SW480 (cell line): ENCODE measurements at places on chromosomes 5 and 9.

DNA sequence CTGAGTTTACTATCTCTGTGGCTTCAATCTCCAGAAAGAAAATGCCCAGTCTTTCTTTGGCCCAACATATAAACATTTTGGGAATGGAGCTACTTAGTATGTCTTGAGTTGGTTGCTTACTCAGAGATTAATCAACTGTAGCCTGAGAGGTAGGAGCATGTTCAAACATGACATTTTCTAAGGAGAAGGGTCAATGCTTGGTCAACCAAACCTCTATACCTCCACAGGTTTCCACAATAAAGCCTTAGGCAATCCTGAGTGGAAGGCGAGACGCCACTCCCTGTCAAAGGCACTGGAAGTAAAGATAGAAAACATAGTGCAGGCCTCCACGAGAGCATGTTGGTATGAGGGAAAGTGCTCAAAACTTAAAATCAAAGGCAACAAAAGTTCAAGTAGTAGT is 411.4 kb downstream of the KCTD16 start:
- no peak for DNase-seq

DNA sequence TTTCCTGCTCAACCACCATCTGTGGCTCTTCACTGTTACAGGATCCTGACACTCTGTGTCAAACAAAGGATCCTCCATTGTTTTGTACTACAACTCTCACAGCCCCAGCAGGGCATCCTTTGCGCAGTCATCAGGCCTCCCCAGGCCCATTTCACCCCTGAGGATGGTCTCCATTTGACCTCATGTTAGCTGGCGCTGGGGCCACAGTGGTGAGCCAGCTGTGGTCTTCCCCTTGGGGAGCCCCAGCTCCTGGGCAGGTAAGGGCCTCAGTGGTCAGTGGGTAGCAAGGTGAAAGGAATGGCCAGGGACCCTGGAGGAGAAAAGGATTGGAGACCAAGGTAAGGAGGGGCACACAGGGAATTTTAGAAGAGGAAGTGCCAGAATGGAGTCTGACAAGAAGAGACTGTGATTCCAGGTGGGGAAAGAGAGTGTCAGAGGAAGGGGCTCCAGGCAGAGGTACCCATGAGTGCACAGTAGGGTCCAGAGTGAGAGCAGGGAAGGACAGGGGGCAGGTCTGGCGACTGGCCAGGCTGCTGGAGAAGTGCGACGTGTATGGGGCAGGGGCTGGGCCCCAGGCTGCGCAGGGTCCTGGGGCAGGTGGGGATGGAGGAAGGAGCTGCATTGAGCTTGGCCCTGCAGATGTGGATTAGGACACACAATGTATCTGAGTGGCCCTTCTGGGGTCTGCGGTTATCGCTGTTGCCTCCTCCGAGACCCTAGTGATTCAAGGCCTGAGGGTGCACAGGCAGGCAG is 109.9 kb downstream of the PHF2 start:
- no peak for DNase-seq

DNA sequence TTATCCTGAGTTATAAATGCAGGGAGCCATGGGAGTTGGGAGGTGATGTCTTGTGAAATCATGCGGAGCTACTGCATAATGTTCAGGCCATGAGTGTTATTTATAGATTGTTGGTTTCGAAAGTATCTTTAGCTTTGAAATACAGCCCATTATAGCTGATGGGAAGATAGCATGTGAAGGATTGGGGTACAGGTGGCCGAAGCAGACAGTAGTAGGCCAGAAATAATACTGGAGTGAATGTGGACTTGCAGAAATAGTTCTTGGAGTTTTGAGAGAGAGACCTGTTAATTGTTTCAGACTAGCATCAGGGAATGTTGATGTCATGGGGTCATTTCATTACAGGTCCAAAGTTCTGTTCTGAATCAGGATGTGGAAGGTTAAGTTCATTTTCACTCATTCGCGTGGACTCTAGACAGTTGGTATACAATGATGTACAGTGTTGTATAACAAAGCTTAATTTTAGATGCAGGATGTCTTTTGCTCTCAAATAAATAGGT is 3.8 kb downstream of the ATP6V1G1 start:
- DNase-seq, result no peak

DNA sequence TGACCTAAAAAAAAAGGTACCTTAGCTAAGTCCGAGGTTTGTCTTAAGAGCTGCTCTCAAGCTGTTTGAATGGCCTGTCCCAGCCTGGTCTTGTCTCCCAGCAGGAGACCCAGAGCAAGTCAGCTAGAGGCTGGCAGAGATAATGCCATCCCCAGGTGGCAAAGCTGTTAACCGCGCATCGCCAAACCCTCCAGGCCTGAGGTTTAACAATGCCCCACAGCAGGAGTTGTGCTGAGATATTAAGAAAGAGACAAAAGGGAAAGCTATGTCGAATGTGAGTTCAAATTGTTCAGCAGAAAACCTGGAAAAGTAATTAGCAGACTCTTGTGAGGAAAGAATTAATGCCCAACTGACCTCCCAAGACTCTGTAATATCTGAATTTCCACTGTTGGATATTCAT is 187.1 kb downstream of the FSTL4 start:
- no peak for DNase-seq

DNA sequence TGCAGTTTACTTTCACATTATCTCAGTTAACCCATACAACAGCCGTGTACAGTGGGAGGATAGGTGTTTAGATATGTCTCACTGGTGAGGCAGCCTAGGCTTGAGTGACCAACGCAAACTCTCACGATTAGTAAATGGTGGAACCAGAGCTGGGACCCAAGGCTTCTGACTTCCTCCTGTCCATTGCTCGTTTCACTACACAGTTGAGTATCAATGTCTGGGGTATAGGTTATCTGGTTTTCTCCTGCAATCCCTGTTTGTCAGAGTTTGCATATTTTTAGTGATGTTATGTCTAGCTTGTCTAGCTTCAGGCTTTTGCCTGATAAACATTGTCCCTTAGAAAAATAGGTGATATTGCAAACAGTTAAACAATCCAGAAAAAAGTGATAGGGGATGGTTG is 62.6 kb downstream of the NUP214 start:
- DNase-seq, result no peak

DNA sequence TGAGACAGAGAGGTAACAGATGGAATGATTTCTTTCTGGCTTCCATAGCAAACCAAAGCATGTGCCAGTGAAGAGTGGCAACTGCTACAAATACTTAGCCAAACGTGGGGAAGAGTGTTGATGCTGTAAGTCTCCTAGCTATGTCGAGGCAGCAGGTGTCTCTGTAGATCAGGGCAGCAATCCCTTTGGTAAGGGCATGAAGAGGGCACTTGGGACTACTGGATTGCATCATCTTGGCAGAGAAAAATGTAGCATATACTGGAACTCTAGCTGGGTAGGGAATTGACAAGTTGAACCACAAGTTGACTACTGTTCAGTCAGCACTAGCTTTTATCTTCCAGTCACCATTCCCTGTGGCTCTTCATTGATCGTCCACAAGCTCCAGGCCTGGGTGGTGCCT is 75.8 kb downstream of the GHR start:
- DNase-seq, result no peak

GRCh38 chr9:93256878-93257807 is 73.2 kb downstream of the WNK2 start:
- no peak for DNase-seq

DNA sequence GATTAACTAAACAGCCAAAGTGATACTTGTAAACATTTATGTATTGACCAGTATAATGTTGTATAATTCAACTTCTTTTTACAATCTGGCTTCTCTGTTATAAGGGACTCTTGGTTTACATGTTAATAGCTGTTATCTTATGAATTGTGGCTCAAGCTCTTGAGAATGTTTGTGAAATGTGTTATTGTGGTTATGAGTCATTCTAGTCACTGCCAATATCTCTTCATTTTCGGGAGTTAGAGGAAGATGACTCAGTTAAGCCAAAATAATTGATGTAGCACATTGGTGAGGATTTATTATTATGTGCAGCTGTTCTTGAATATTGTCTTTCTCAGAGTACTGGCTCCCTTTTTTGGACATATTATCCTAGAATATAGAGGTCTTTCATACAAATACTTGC is 655.2 kb upstream of the RIOK2 start:
- peak; percentile 83 for DNase-seq

DNA sequence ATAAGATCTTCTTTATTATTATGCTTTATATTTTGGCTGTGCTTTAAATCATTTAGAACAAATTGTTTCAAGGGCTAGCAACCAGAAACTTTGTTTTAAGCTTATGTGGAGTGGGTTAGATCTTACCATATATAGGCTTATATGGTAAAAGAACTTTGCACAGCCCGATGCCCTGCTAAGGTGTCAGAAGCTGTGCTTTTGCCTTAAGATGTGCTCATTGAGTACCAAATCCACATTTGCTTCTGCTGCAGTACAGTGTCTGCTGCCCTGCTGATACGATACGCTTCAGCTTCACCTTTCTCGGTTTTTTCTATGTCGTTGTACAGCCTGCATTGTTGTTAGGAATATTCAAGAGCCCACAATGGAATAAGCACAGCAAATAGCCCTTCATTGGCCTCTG is 34.8 kb downstream of the CD180 start:
- no peak for DNase-seq

DNA sequence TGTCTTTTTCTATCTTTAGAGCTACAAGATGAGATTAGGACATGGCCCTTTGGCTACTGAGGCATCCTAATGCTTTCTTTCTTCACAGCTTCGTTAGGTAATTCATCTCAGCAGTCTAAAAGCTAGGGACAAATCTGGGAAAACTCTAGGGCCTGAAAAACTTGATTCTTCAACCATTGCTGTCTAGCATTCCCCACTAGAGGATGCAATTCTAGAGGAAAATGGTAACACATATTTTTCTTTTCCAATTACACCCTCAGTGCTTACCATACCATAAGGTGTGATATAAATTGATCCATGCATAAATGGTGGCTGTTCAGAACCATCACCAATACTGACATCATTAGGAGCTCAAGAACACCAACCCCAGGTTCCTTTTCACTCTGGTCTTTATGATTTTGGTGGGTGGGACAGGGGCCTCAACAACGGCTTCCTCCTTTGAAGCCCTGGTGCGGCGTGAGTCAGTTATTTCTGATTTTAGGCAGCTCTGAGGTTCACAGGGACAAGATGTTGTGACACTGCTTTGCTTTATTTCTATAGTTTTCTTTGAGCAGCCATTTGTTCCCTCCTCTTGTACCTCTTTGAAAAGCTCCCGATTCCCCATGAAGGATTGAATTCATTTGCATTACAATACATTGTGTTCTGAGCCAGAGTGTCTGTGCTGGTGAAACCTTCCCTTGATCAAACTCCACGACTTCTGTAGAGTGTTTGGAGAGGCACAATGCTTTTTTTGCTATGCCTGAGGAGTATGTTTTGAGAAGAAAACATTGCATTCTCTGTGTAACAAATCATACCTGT is 526.0 kb upstream of the TRPC7 start:
- DNase-seq, result no peak

DNA sequence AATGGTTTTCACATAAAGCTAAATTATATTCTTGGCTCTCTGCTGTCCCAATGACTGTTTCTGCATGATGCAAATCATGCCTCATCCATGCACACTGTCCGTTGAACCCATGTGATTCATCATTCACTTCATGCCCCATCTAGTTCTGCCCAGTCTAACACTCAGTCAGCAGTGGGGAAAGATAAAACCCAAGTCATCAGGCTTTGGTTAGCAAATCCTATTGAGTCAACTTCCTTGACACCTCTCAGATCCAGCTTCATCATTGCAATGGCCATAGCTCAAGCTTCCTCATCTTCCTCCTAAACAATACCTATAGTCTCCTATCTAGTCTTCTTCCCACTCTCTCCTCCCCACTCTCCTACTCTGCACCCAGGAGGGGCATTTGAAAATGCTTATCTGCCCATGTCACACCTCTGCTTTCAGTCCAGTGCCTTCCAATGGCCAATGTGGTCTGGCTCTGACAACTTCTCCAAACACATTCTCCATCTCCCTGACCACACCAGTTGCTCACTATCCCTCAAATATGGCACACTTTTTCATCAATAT is 266.0 kb upstream of the TRIM32 start:
- no peak for DNase-seq

DNA sequence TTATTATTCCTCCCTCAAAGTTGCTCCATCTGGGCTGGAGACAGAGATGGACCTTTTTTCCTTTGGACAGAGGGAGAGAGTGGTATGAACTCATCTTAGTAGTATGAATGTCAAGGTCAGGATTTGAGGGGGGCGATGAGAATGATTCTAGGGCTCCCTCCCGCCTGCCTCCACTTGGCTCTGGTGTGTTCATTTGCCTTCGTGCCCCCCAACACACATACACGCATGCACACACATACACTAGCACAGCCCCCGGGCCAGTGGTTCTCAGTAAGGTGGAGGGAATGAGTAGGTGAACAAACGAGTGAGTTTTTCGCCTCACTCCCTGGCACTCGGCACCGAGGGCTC is 44.5 kb downstream of the ERGIC1 start:
- DNase-seq, result no peak

DNA sequence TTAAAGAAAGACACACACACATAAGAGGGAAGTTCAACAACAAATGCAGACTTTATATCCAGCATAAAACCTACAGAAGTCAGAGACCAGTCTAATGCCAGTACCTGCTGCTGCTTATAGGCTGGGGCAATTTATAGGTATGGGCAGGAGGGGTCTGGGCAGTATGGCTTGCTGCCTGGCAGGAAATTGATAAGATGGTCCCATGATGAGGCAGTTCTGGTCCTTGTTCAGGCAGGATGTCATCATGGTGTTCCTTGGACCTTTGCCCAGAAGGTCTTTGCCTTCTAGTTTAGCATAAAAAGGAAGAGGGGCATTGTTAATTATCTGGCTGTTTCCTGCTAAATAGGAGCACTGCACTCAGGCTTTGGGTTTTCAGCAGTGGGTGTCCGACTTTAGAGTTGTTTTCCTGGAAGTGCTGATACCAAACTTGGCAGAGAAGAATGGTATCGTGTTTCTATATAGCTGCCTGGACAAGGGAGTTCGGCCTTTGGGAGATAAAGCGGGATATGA is 10.4 kb upstream of the PDCD1LG2 start:
- no peak for DNase-seq
